ENCODE measurements at places on chromosomes 4 and X.

DNA sequence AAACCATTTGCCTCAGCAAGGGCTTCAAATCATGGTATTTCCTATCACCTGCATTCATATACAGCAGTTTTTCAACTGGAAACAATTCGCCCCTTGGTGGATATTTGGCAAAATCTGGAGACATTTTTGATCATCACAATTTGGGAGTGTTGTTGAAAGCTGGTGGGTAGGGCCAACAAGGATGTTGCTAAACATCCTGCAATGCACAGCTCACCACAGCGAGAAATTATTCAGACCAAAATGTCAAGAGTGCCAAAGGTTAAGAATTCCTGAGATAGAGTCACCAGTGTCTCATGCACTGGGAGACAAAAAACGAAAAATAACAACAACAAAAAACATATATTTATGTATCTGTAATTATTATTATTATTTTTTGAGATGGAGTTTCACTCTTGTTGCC lies 435.2 kb upstream of the CTSO start:
- DNase-seq = no peak

DNA sequence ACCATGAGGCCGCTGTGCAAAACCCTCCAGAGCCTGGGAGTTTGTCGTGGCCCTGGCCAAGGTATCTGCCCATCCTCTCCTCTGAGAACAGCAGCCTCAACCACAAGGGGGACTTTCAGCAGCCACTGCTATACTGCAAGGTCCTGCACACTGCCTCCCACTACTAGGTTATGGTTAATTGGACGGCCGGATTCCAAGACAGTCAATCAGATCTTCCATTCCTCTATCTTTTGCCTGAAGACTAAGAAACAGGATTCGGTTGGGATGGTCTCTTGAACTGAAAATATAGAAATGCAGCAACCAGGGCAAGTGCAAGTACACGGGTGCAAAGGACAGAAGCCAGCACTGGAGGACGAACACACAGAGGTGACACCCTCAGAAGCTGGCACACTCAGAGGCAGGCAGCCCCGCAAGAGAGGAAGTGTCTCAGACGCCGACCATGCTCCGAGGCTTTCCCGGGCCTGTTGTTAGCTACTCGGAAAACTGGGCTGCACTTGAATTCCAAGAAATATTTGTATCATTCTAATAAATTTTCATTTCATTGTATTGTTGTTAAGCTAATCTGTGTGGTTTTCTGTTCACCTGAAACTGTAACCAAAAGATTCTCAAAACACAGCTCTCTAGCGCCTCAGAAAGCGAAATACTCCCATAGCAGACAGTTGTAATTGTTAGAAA lies 63.3 kb downstream of the AFAP1 start:
- peak; percentile 54 for DNase-seq

- no peak for DNase-seq
Observed at GRCh38 chrX:39063037-39063436, 261.8 kb downstream of the MID1IP1 start.

- no peak for DNase-seq
Observed at GRCh38 chrX:16177260-16177659, 10.0 kb downstream of the MAGEB17 start.

DNA sequence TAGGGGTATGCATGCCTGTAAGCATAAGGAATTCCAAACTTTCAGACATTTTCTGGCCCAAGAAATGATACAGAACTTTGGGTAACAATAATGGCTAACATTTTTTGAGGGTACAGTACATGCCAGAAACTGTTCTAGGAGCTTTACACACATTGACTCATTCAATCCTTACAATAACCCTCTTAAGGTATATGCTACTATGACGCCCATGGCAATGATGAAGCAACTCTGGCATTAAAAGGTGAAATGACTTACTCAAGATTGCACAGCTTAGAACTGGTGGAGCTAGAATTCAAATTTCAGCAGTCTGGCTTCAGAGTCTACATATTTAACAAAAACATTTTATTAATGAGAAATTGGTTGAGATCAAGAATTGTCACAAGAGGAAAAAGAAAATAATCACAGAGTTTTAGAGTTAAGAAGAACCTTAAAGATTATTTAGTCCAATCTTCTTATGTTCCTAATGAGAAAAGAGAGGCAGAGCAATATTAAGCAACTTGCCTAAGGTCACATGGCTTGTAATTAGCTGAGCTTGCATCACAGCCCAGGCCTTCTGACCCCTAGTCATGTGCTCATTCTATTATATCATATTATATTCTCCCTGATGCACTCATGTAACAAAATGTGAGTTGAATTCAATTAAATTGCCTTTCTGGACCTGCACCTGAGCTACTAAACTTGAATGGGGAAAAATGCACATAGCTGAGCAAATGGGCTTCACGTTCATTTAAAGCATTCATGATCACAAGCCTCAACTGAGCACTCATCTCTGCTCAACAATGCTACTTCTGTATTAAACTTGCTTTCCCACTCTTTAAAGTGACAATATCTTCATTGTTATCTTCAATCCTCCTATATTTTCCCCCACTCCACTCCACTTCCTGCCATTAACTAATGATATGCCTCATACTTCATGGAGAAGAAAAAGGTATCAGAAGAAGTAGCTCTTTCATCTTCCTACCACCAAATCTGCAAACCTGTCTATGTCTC lies 73.2 kb downstream of the ENOX2 start:
- no peak for DNase-seq

DNA sequence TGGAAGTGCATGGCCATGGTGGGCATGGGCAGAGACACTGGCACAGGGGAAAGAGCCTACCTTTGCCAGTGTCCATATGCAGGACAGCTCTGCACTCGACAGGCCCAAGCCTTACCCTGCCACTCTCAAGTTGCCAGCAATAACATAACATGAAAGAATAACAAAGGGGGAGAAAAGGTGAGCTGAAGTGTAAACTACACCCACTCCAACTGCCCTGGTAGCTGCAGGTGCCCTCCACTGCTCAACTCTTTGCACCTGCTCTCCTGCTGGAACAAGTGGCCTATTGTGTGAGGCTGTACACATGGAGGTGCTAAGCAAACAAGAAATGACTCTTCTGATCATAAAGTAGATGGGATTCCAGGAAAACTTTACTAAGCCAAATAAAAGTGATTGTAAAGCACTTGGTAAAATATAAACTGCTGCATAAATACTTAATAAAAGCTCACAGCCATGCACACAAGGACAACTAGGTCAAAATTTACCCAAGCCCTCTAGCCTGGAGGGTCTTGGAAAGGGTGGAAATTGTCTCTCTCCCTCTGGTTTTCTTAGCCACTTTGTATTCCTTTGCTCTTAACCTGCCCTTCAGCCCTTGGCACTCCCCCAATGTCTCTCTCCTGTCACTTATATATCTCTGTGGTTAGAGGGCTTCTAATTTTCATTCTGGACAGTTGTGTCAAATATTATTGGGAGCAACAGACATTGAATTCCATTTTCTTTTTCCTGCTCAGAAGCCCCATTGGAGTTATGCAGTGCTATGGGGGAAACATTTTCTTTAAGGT lies 261.2 kb upstream of the GPC4 start:
- no peak for DNase-seq

DNA sequence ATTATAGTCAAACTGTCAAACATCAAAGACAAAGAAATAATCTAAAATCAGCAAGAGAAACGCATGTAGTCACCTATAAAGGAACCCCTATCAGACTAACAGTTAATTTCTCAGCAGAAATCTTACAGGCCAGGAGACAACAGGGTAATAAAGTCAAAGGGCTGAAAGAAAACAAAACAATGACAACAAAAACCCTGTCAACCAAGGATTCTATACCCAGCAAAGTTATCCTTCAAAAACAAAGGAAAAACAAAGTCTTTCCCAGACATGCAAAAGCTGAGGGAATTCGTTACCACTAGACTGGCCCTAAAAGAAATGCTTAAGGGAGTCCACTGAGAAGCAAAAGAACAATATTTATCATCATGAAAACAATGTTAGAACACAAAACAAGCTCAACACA lies 22.1 kb downstream of the TMEM154 start:
- no peak for DNase-seq

DNA sequence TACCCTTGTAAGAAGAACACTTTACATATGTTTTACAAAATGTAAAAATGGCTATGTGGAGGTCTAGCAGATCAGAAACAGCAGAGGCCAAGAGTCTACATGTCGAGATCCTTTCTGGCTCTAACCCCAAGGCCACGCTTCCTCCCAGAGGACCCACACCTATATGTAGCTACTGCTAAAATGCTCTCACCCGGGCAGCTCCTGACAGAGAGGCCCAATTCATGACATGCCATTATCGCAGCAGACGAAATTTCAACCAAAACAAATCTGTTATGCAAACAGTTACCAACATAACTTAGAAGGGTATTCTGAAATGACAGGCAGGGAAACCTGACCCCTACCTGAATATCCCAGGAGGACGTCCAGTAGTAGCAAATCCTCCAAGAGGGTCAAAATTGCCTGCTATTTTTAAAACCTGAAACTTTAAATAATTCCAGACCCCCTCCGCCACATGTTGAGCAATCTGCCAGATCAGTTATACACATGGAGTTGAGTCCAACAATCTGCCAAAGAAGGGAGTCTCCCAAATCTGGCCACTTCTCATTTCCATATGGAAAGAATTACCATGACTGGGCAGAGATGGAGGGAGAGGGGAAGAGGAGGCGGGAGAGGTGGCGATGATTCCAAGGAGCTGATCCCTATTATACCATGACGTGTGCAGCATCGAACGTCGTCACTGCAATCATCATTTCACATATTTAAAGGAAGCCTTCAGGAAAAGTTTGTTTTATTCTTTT lies 192.9 kb upstream of the TBL1X start:
- no peak for DNase-seq

DNA sequence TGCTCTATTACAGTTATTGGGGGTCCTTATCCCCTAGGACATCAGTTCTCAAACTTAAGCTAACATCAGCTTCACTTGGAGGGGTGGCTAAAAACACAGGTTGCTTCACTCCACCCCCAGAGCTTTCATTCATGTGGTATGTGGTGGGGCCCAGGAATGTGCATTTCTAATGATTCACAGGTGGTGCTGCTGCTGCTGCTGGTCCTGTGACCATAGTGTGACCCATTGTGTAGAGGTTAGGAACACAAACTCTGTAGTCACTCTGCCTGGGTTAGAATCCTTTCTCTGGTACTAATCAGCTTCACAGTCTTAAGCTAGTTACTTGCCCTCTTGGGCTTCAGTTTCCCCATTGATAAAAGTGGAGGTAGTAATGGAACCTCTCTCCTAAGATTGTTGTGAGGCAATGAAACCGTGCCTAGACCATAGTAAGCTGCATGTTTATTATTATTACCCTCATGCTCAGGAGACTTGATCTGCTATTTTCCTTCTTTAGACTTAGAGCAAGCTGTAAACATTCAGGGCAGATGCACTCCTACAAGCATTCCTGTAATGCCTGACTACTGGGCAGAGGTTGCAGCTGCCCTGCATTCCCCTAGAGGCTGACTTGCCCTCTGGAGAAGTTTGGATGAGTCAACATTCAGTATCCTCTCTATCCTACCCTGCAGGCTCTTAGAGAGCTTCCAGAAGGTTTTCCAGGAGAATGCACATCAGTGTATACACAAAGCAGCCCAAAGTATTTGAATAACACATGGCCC lies 94.1 kb upstream of the ACSL4 start:
- no peak for DNase-seq

GRCh38 chr4:176587920-176588319 lies 204.8 kb downstream of the VEGFC start:
- no peak for DNase-seq

DNA sequence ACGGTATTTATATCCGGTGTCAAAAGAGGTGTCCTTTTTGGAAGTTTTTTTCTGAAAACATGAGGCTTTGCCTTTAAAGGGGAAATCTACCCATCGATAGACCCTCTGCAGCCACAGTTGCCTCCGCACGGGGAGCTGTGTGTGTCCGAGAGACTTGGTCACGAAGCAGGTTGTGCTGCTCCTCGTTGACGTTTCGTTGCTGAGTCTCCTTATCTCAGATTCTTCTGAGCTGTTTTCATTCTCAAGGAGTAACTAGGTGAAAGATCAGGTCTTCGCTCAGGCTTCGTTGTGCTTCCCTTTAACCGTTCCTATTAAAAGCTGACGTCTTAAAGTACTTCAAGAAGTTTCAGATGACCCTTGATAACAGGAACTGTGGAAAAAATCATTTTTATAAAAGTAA lies 23.8 kb downstream of the TRMT44 start:
- no peak for DNase-seq

- no peak for DNase-seq
Observed at GRCh38 chrX:22404297-22404696, 131.6 kb downstream of the CBLL2 start.

- no peak for DNase-seq
Observed at GRCh38 chr4:130214268-130214667, 1118.3 kb downstream of the C4orf33 start.

- no peak for DNase-seq
Observed at GRCh38 chr4:159240687-159241086, 137.8 kb downstream of the RAPGEF2 start.

- DNase-seq = no peak
Observed at GRCh38 chr4:151473521-151474097, 64.6 kb downstream of the FHIP1A start.

GRCh38 chr4:15343581-15343980 lies 84.3 kb upstream of the C1QTNF7 start:
- DNase-seq = no peak

DNA sequence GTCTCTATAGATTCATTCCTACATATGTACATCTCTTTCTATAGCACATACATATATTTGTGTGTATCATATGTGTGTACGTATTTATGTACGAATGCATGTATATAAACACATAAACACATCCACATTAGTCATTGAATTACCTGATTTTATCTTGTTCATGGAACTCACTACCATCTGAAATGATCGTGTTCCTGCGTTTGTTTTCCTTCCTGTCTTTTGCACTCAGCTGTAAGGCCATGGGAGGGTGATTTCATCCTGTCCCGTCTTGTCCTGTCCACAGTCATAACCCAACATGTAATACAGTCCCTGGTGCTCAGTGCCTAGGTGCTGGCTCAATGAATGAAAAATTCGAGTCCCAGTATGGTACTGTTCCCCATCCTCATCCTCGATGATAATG lies 191.8 kb upstream of the PSAPL1 start:
- DNase-seq = no peak

GRCh38 chr4:147836807-147837206 lies 104.9 kb downstream of the ARHGAP10 start:
- peak; percentile 64 for DNase-seq

- no peak for DNase-seq
Observed at GRCh38 chr4:6390356-6390755, 82.1 kb downstream of the PPP2R2C start.

DNA sequence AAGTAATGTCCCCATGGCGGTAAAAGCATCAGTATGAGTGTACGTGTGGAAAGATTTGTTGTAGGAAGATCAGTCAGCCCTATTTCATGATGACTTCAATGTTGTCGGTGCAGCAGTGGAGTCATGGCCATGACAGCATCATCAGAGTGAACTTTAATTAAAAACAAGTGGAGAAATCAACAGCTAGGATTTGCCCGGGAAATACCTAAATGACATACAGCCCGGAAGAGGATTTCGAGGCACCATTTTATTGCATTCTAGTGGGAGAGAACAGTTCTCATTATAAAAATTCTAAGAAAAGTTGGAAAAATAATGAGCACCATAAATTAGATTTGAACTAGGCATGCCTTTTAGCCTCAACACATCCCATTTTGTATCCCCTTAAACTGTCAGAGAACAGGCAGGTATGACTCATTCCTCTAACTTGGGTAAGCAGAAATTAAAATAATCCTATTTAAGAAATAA lies 170.1 kb downstream of the SHROOM3 start:
- no peak for DNase-seq

Data from activated CD4-positive, alpha-beta T cell treated with anti-CD3 and anti-CD28 coated beads, Interleukin-10, Interleukin-2, amounts not matched to agents 100 ng/mL and 50 ng/mL, durations not matched to agents 16 hours and 8 hours (primary cell).